Effector CD8-positive, alpha-beta T cell (primary cell): ENCODE measurements at places on chromosomes 1 and 21.

DNA sequence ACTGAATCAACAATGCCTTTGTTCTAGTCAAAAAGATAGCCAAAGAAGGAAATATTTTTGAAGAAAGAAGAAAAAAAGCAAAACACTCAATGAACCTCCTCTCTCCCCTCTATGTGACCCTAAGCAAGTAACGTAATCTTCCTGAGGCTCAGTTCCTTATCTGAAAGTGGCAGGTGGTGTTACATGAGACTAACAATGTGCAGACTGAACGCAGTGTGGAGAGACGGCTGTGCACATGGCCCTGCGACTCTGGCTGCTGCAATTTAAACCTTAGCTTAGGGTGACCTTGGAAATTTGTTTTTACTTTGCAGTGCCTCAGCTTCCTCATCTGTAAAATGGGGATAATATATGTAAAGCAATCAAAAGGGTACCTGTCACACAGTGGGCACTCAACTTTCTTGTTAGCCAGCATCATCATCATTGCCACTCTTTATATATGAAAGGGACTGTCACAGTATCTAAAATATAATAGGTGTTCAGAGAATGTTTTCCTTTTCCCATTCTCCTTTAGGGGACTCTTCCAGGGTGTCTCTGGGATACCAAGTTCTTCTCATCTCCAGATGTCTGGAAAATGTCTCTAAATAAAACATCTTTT is 100.1 kb upstream of the JUN start:
- DNase-seq = no peak

DNA sequence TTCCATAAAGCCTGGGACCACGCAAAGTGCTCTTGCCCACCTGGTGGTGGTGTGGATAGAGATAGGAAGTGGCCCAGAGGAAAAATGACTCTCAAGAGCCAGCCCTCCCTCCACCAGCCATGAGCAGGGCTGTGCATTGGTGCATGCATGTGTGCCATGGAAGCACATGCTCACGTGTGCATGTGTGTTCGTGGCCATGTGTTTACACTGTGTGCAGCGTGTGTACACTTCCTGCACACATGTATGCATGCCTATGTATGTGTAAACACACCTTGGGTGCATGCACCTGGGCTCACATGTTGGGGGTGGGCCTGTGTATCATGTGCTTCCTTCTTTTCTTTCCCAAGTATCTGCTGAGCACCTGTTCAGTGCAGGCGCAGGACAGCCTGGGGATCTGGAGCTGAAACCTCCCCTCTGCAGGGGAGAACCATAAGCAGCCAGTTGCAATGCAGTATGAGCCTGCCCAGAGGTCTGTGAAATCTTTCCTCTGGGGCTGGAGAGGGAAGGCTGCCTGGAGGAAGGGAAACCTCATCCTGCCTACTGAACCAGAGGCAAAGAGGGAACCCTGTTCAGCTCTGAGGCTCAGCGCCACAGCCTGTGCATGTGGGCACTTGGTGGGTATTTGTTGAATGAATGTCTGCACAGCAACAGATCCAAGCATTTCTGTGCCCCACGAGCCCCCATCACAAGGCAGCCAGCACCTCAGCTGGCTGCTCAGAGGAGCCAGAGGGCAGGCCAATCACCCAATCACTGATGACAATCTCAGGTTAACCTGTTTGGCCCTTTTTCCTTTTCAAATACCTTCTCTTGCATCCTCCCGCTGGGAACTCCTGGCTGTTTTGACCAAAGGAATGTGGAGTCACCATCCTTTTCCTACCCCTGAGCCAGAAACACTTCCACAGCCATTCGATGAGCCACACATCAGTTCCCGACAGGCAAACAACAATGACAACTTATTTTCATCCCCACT is 327.0 kb downstream of the NPHP4 start:
- DNase-seq = no peak

DNA sequence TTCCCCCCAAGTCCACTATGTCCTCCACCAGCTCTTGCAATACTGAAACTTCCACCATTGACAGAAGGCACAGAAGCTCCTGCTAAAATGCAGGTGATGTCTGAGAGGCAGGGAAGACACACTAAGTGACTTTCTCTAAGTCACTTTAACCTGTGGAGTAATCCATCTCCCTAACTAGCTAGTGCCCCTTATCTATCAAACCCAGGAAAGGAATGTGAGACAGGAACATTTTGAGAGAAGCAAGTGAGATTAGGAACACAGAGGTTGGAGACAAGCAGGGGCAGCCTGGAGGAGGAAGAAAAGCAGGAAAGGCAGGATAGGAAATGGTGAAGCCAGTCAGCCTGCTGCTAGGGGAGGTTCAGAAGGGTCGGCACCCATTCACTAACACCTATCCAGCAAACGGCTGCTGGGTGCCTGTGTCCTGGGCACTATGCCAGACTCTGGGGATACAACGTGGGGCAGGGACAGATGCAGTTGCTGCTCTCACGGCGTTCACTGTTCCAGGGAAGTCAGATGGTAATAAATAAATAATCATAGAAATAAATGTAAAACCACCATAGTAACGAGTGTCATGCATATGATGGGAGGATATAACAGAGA is 7.0 kb downstream of the GPA33 start:
- DNase-seq = no peak

DNA sequence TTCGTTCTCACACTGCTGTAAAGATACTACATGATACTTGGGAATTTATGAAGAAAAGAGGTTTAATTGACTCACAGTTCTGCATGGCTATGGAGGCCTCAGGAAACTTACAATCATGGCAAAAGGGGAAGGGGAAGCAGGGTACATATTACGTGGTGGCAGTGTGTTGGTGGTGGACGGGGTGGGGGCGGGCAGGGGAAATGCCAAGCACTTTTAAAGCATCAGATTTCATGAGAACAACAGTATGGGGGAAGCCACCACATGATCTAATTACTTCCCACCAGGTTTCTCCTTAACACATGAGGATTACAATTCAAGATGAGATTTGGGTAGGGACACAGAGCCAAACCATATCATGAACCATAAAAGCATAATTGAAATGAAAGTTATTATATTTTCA is 88.5 kb downstream of the UBE2U start:
- DNase-seq = no peak

GRCh38 chr1:224730965-224731364 is 114.8 kb downstream of the CNIH3 start:
- DNase-seq = no peak

GRCh38 chr1:166087734-166088571 is 78.8 kb downstream of the FAM78B start:
- no peak for DNase-seq

- no peak for DNase-seq
These were observed 13.9 kb downstream of the ASH1L start for GRCh38 chr1:155548706-155549105.

DNA sequence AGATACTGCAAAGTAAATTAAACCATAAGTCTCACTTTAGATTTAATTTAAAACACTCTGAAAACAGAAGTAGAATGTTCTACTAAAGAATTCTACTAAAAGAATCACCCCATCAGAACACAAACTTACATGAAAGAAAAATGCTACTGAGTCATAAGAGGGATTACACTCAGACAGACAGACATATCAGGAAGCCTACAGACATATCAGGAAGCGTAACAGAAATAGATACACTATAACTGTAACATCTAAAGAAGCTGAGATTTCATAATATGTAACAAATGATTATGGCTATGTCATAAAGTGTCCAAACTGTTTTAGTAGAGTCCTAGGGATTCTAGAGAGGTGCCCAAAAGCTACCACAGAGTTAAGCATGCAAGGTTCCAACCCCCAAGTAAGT is 23.9 kb downstream of the FOXJ3 start:
- no peak for DNase-seq

- no peak for DNase-seq
These were observed 207.3 kb downstream of the NRIP1 start for GRCh38 chr21:14857529-14857928.

- no peak for DNase-seq
These were observed 27.9 kb upstream of the TTF2 start for GRCh38 chr1:117032266-117032665.

- no peak for DNase-seq
These were observed 2.0 kb downstream of the MTARC2 start for GRCh38 chr1:220750131-220750515.

- DNase-seq = no peak
These were observed 244.5 kb downstream of the NEGR1 start for GRCh38 chr1:72037745-72038343.

DNA sequence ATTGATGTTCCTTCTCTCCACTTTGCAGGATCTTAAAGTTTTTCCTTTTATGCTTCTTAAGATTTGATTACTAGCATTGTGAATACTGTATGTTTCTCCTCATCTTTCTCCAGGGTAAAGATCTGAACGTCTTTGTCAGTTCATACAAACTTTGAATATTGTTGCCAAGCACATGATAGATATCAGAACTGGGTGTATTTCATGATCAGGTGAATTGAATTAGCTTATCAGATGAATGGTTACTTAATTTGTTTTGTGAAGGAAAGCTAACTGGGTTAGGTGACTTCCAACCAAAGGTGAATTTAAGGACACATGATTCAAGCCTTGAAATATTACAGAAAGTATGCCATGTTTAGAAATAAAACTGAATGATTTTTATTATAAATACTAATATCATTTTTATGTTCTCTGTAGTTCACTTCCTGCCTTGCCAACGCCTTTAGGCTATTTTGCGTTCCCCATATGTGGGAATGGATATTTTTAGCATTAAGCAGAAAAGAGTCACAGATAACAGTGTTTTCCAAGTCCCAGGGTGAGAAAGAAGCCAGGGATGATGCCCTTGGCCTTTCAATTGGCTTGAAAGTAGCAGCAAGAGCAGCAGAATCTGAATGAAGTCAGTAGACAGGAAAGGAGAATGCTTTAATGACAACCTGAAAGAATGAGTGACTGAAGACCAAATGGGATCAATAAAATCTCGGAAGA is 752.1 kb downstream of the NCAM2 start:
- DNase-seq = no peak

- DNase-seq = no peak
These were observed 1.2 kb upstream of the LPGAT1 start for GRCh38 chr1:211831558-211832323.

GRCh38 chr1:22018583-22019559 is 17.4 kb downstream of the CELA3A start:
- peak; percentile 7 for DNase-seq

DNA sequence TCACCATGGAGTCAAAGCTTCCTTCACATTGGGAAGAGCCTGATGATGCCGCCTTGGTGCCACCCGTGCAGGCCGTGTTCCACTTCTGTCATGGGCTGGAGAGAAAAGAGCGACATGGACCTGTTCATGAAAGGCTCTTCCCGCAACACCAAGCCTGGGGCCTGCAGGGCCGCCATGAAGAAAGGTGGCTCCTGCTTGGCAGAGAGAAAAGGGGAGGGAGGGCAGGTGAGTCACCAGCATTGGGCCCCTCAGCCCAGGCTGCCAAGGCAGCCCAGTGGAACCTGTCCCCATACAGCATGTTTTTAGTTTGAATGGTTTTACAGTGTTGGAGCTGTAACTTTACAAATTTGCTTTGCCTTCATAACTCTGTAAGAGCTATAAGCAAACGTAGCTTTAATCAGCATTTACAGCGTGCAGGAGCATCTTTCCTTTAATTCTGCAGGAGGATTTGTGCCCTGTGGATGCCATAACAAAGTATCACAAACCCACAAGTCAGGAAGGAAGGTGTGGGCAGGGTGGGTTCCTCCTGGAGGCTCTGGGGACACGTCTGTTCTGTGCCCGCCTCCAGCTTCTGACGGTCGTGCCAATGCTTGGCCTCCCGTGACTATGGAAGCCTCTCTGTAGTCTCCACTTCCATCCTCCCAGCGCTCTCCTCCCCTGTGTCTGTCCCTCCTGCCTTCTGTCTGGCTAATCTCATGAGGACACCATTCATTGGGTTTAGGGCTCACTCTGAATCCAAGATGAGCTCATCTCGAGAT is 49.1 kb downstream of the RIPK4 start:
- no peak for DNase-seq

GRCh38 chr1:36381405-36381804 is 4.3 kb downstream of the STK40 start:
- no peak for DNase-seq

DNA sequence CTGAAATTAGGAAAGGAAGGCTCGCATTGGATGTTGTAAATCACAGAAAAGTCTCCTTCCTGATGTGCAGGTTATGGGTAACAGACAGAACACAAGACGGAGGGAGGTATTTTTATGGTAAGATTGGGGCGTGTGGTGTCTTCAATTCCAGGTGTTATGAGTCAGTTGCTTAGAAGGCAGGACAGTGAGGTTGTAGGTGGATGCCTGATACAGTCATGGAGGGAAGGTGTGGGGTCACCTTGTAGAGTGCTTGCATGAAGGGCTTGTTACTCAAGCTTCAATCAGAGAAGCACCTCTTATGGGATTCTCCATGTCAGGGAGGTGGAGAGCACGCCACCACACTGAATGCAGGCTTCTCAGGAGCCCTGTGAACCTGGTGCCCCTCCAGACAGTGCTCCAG is 63.1 kb downstream of the C1orf21 start:
- DNase-seq = no peak

DNA sequence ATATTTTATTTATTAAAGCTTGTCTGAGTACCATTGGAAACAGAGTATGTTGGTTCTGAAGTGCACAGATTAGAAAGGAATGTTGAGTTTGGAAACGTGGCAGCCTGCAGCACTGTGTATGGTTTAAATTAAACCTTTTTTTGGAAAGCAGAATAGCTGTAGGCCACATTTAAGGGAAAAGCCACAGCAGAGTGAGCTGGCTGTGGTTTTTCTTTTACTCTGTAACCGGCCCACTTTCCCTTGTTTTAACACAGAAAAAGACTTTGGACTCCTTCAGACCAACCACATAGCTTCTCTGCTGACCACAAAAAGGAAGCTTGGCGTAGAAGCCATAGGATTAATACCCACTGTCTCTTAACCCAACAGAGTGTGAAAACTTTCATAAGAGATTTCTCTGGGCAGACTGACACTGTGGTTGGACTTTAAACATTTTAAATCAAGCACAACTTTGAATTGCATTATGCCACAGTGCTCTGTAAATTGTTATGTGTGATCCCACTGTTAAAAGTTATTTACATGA is 75.2 kb downstream of the NFIA start:
- no peak for DNase-seq

DNA sequence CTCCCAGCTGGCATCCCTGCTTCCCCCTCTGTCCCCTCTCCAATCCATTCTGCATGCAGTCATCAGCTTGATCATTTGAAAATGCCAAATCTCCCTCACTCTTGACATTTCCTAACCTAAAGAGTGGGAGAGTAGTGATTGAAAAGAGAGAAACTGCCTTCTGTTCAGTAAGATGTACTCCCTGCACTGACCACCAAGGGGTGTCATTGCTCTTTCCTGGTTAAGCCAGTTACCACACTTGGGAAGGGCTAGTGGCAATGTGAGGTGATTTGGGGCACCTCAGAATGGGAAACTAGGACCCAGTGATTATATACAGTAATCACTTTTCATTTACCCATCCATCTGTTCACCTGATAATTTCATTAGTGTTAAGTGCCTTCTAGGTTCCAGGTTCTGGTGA is 6.9 kb upstream of the TMEM269 start:
- no peak for DNase-seq

- DNase-seq = no peak
These were observed 356.4 kb upstream of the KAZN start for GRCh38 chr1:14242123-14242522.

GRCh38 chr1:38507563-38507962 is 352.0 kb downstream of the RRAGC start:
- no peak for DNase-seq
